Stimulated activated CD4-positive, alpha-beta T cell treated with anti-CD3 and anti-CD28 coated beads, Interleukin-1b, Interleukin-23, amount 100 ng/mL, for 4 hours (primary cell): ENCODE measurements at places on chromosomes 3 and 15.

DNA sequence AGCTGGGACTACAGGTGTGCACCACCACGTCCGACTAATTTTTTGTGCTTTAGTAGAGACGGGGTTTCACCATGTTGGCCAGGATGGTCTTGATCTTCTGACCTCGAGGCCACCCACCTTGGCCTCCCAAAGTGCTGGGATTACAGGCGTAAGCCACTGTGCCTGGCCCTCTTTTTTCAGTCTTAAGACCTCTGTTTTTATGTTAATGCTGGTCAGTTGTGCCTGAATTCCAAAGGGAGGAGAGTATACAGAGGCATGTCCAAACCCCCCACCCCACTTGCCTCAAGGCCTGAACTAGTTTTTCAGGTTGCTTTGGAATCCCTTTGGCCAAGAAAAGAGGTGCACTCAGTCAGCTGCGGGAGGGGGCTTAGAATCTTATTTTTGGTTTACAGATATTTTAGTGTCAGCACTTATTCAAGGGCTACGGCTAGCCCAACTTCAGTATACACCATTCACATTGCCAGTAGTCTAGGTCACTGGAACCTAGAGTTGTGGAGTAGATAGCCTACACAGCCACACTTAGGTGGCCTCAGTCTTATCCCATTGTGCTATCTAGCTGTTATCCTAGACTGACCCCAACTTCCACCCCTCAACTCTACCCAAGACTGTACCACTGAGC, 128.0 kb upstream of the TPM1 start:
- DNase-seq = no peak

- DNase-seq = no peak
These were observed 21.7 kb downstream of the LEKR1 start for GRCh38 chr3:156847752-156848448.

- no peak for DNase-seq
These were observed 150.1 kb upstream of the CCDC54 start for GRCh38 chr3:107227091-107227490.

- no peak for DNase-seq
These were observed 48.6 kb downstream of the THRB start for GRCh38 chr3:24446032-24446431.

- DNase-seq = no peak
These were observed 7.0 kb downstream of the GPR160 start for GRCh38 chr3:170044795-170045244.

DNA sequence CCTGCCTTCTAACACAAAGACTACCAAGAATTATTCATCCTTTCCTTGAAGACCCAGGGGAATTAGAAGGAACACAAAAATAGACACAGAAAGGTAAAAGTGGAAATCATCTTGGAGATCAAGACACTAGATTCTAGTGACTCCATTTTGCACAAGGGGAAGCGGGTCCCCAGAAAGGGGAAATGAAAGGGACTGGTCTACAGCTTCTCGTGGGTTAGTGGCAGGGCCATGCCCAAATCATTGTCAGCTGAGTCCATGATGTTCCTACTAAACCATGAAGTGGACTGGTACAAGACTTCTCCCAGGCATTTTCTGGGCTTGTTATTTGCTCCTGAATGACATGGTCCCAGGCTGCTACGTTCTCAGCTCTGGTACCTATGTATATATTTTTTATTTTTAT, 230.7 kb upstream of the TPRG1 start:
- no peak for DNase-seq

GRCh38 chr15:33618350-33618749, 307.6 kb downstream of the RYR3 start:
- no peak for DNase-seq

GRCh38 chr3:47089630-47090029, 74.3 kb downstream of the SETD2 start:
- no peak for DNase-seq

DNA sequence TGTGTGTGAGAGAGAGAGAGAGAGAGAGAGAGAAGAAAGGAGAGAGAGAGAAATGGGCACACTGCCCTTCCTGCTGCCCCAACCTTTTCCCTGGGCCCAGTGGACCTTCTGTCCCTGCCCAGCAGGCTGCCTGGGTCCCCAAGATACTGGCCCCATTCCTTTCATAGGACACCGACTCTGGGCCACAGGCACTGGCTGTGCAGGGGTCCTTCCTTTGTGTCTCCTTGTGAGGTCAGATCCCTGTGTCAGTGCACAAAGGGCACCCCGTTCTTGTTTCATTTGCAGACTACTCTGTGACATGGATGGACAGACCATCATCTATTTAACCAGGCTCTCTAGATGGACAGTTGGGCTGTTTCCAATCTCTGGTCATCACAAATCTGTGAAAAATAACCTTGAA, 21.3 kb upstream of the KLF13 start:
- DNase-seq = no peak

DNA sequence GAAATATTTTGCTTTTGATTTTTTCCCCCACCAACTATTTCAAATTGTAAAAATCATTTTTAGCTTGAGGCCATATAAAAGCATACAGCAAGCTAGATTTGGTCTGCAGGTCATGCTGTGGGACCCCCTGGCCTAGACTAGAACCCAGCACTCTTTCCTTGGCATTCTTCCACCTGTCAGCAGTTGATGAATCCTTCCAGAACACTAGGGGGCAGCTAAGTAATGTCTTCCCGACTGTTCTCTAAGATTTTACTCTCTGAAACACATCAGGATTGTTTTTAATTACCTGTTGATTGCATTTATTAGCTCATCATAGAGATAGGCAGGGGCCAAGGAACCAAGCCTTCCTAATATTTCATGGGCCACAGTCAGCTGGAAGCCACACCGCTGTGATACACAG, 174.5 kb downstream of the CACNA1D start:
- DNase-seq = no peak

DNA sequence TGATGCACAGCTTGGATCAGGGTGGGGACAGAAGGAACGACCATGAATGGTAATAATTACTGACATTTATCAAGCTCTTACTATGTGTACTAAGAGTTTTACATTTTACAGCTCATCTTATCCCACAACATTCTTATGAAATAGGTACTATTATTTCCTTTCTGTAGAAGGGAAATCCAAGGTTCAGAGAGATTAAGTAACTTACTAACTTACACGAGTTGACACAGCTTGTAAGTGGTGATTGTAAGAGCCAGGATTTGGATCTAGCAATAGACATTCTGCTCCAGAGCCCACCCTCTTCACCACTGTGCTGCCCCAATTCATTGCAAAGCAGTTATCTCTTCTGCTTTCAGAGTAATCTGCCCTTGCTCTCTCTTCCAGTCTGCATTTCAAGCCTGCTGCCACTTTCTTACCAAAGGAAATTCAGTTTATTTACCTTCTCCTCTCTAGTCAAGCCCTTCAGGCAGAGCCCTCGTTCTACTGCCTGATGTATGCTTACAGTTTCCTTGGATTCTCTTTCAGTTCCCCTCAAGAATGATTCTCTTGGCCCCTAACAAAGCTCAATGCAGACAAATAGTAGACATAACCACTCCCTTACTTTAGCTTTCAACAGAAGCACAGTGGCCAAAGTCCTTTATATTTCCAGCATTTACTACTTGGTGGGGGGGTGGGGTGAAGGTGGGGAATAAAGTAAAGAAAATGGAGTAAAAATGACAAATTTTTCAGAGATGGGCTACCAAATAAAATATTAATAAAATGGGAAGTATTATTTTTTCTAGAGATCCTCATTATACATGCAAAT, 65.8 kb downstream of the ATP8B4 start:
- no peak for DNase-seq

DNA sequence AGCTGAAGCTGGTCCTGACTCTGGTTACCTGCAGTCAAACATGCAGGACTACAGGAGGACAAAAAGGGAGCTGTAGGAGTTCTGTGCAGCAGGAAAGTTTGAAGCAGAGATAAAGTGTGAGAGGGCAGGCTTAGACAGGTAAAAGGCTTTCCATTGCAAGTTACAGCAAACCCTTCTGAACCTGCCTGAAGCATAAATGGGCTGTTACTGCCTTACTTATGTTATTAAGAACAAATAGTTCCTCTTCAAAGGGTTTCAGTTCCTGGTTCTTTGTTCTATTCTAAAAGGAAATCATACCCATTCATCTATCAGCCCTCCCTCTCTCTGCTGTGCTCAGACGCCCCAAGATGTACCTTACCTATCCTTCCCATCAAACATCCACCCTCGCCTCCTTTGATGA, 52.4 kb upstream of the CACNA2D3 start:
- no peak for DNase-seq

GRCh38 chr3:172929451-172929850, 178.9 kb downstream of the ECT2 start:
- no peak for DNase-seq

- DNase-seq = no peak
These were observed 174.6 kb downstream of the AKAP13 start for GRCh38 chr15:85554852-85555521.

DNA sequence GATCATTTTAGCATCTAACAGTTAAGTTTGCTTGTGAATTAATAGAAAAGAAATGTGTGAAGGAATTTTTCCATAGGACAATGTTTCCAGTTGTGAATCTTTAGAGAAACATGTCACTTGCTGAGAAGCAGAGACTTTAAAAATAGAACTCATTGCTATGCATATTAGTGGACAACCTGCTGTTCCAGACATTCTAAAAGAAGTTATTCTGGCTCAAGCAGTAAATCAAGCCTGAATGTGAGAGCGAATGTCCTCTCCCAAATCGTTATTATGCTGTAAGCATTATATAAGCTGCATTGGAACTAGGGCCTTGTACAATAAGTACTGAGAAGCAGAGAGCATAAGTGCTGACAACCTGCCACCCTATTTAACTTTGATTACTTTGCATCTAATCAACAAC, 990.9 kb downstream of the PLOD2 start:
- no peak for DNase-seq

GRCh38 chr15:83546512-83546888, 99.4 kb downstream of the SH3GL3 start:
- DNase-seq = no peak

DNA sequence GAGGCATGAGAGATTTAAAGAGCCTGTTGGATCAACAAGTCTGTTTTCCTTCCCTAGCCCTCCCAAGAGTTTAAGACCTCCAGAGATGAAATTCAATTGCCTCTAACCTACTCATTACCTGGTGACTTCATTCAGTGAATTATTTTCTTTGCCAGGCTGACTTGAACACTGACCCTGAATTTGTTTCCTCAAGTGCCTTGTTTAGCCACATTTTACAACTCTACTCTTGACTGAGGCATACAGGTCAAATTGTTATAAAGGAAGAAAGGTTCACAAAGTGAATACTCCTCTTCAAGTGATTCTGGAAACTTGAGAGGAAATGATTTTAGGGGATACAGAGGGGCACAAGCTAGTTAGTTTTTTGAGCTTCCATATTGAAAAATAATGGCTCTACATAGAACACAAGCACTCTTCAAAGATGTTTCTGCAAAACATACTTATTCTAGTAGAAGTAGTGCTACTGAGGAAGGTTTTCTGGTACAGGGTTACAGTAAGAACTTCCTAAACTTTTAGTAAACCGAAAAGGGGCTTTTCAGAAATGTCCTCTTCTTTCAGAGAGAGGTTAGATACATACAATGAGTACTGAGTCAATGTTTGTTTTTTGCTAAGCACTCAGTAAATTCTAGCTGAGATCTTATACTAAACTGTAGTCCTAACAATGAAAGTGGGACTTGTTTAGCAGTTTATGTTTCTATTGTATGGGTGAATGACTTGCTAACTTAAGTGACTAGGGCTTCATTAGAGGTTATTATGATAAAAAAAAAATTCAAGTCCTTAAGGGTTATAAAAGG, 137.4 kb upstream of the SATB1 start:
- no peak for DNase-seq

DNA sequence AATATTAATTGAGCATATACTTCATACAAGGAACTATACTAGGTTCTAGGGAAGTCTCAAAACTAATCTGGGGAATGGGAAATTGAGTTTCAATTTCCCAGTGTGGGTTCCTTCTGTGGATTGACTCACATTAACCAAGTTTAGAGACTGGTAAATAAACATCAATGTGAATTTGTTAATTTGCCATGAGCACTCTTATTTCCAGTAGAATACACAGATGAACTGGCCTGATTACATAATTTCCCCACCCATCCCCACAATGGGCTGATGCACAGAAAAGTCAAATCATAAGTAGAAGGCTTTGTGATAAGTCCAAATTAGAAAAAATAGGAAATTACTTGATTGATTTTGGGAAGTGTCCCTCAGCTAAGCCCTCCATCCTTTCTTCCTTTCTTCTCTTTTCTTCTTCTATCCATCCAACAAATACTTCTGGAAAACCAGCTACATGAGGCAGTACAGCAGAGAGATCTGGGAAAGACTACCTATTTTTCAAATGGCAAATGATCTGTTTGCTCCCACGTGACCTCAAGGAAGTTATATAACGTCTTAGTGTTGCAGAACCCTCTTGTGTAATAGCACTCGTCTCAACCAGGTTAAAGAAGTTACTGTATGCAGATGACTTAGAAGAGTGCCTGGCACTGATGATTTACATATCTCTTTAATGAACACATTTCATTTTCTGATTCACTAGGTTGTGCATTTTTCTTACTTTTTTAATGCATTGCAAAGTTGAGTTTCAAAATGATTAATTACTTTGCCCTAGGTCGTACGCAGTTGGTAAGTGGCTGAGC, 312.3 kb downstream of the SV2B start:
- DNase-seq = no peak

- no peak for DNase-seq
These were observed 283.8 kb downstream of the C3orf38 start for GRCh38 chr3:88433568-88433967.

- DNase-seq = no peak
These were observed 31.9 kb downstream of the ZNF710 start for GRCh38 chr15:90033006-90033405.

DNA sequence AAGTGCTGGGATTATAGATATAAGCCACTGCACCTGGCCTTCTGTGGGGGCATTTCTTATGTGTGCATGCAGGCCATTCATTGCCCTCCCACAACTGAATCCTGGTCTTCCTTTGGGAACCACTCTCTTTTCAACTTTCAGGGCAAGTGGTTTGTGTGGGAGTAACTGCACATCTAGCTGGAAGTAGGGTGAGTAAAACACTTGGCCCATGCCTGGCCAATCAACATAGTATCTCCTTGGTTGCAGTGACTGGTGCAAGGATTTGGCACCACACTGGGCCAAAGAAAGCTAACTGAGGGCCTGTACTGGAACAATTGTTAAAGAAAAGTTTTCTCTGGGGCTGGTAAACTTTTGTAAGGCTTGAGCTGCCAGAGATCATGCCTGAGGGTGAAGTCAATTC, 189.2 kb upstream of the FEZF2 start:
- DNase-seq = no peak

GRCh38 chr15:28179270-28179669, 80.2 kb upstream of the OCA2 start:
- no peak for DNase-seq

- DNase-seq = no peak
These were observed 1.0 kb upstream of the ZNF620 start for GRCh38 chr3:40504636-40505430.

- DNase-seq = no peak
These were observed 1.1 kb upstream of the WDR82 start for GRCh38 chr3:52279596-52279995.

- no peak for DNase-seq
These were observed 583.8 kb upstream of the ZNF717 start for GRCh38 chr3:76369170-76369569.

GRCh38 chr3:14550651-14551611, 10.8 kb upstream of the GRIP2 start:
- no peak for DNase-seq

- DNase-seq = no peak
These were observed 87.5 kb downstream of the RORA start for GRCh38 chr15:61141497-61142125.

GRCh38 chr15:50247819-50248655, 17.5 kb downstream of the HDC start:
- DNase-seq = no peak

- DNase-seq = no peak
These were observed 785 bp downstream of the MFSD1 start for GRCh38 chr3:158802409-158803268.
